Posterior vena cava (tissue), 2 donors: ENCODE measurements at places on chromosomes 2 and 18.

- no peak for DNase-seq
These were observed 1097.2 kb upstream of the CNTNAP5 start for GRCh38 chr2:122927710-122928557.

DNA sequence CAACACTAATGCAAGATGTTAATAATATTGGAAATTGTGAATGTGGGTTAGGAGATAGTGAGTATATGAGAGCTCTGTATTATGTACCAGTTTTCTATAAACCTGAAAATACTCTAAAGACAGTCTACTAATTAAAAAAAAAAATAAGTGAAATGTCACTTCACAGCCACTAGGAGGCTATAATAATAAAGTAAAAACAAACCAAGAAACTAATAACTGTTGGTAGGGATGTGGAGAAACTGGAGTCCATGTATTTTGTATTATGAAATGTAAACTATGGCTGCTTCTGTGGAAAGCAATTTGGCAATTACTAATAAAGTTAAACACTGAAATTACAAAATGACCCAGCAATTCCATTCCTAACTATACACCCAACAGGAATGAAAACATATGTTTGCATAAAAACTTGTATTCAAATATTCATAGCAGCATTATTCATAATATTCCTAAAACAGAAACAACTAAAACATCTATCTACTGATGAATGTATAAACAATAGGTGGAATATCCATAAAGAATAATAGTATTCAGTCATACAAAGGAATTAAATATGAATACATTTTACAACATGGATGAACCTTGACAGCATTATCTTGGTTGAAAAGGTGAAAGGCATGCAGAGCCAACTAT is 36.2 kb downstream of the CCDC178 start:
- DNase-seq: no peak

DNA sequence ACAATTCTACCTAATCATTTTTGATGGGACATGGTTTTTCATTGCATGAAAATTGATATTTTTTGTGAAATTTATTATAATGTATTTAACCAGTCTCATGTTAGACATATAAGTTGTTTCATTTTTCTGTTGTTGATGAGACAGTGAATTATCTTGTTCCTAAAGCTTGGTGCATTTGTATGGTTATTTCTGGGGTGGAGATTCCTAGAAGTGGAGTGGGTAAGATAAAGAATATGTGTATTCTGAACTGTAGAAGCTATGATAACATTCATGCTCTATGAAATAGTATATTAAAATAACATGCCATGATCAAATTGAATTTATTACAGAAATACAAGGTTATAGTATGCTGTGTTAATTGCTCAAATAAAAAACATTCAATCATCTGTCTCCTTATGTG is 69.2 kb downstream of the BOLA3 start:
- no peak for DNase-seq

DNA sequence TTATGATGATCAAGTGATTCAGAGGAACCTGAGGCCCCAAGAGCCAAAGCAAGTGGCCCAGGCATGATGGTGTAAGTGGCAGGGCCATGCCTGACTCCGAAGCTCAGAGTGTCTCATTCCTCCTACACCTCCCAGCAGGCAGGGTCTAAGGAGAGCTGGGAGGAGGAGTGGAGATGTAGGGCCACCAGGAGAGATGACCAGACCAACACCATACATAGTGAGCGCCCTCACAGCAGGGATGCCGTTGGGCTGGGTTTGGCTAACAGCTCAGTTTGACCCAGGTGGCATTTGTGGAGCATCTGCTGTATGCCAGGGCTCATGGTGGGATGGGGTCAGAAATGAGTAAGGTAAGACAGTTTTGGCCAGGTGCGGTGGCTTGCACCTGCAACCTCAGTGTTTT is 80.7 kb downstream of the MARCO start:
- DNase-seq: no peak

GRCh38 chr2:100207411-100207885 is 65.1 kb upstream of the AFF3 start:
- DNase-seq: no peak

GRCh38 chr2:234364661-234365060 is 132.2 kb downstream of the ARL4C start:
- DNase-seq: no peak

GRCh38 chr2:180061546-180061945 is 54.4 kb upstream of the CWC22 start:
- DNase-seq: no peak
